ENCODE measurements at places on chromosomes 16 and 17.

DNA sequence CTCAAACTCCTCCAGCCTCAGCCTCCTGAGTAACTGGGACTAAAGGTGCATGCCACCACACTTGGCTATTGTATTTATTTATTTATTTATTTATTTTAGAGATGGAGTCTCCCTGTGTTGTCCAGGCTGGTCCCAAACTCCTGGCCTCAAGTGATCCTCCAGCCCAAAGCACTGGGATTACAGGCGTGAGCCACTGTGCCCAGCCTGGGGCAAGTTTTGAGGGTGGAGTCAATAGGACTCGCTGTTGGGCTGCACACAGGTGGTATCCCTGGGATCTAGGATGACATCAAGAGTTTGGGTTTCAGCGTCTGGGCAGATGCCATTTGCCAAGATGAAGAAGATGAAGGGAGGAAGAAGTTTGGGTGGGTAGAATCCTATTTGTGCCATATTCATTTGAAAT lies 213.9 kb downstream of the GSG1L start:
- DNase-seq = no peak

GRCh38 chr17:78891406-78892061 lies 11.5 kb downstream of the CEP295NL start:
- DNase-seq = no peak

- no peak for DNase-seq
These were observed 119.8 kb downstream of the HIC1 start for GRCh38 chr17:2174468-2175293.

DNA sequence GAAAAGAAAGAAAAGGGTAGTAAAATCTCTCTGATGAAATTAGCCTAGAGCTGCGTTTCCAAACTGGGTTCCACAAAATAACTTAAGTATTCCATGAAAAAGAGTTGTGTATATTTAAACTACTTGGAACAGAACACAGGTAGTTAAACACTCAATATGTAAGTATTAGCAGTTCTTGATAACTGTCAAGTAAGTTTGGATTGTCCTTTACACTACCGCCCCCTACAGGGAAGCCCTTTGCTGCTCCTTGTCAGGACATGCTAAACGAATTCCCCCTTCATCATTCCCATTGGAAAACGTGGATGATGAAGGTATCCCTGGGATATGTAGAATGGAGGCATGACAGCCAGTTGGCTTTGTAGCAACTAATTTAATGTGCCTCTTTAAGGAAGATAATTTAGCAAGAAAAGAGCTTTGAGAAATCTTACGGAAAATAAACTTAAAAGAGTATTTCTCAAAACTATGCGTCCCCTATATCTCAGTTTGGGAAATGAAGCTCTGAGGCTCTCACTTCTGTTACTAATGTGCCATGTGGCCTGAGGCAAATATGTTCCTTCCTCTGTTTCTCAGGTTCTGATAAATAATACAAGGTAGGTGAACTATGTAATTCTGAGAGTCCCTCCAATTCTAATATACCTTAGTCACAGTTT lies 18.8 kb downstream of the NCBP3 start:
- peak; percentile 22 for DNase-seq

GRCh38 chr17:78990349-78991016 lies 10.8 kb upstream of the LGALS3BP start:
- DNase-seq = no peak

DNA sequence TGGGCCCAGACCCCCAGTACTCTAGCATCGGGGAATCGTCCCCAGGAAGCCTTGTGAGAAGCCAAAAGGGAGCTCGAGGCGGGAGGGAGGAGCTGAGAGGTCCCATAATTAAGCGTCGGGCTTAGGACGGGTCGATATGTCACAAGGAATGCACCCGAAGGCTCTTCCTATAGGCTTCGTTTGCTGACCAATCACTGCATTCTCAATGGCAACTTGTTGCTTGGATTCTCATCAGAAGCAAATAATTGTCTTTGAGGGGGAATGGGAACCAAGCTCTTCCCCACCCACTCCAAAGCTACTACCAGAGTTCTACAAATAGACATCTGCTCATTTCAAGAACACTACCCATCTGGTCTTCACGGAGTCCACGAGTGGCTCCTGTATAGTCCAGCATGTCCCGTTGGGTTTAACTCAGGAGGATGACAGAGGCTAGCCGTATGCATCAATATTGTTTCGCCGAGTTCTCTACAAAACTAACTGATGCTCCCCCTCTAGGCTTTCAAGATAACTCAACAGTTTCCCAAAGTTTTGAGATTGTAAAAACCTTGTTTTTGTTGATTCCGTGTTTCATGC lies 628 bp upstream of the BLMH start:
- DNase-seq = no peak

DNA sequence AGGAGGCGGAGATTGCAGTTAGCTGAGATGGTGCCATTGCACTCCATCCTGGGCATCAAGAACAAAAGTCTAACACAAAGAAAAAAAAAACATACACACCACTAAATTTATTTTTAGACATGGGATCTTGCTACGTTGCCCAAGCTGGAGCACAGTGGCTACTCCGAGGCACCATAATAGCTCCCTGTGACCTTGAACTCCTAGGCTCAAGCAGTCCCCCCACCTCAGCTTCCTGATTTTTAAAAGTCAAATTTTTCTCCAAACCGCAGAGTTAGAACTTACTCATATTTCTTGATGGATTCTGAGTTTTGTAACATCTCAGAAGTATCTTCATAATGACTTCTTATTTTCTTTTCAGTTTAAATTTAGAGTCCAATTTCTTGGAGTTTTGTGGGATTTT lies 3.4 kb downstream of the CMTM4 start:
- DNase-seq = no peak

DNA sequence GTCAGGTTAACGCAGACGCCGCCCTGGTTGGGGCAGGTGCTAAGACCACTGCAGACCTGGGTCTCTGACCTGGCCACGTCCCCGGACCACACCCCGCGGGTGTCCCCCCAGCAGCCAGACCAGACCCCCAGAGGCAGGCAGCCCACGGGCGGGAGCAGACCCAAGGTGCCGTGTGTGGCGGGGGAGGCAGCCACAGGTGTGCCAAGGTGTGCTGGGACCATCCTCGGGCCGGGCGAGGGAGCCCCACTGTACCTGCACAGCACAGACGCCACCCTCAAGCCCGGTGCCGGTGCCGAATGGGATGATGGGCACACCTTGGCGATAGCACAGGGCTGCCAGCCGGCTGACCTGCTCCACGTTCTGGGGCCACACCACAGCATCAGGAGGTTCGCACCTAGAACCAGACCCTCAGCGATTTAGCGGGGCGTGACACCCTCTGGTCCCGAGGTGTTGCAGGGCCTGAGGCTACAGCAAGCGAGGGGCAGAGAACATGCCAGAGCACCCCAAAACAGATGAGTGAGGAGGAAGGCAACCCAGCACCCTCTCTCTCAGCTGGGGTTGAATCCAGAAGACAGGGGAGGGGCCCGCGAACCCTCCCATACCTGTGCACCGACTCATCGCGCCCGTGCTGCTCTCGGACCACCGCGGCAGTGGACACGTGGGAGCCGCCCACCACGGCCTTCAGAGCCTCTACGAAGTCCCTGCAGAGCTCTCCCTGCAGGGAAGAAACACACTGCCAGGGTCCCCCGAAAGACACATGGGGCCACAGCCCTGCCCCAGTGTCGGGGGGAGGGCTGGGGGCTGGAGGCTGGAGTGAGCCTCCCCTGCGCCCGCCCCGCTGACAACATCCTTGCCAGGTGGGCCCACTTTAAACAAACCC lies 1.4 kb downstream of the LDHD start:
- DNase-seq = no peak

DNA sequence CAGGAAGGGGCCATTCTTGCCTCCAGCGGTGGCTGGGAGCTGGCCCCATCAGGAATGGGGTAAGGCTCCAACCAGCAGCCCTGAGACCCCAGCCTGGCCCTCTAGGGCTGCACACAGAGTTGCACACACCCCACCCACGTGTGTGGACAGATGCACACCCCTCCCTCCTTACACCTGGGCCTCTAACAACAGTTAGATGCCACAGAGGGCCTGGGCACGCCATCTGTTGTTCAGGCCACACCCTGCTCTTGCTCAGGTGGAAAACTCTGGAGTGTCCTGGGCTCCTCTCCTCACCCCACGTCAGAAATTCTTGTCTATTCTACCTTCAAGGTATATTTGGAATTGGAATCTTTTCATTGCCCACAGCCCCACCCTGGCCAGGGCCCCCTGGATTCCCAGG lies 13.3 kb upstream of the RAI1 start:
- DNase-seq = no peak

DNA sequence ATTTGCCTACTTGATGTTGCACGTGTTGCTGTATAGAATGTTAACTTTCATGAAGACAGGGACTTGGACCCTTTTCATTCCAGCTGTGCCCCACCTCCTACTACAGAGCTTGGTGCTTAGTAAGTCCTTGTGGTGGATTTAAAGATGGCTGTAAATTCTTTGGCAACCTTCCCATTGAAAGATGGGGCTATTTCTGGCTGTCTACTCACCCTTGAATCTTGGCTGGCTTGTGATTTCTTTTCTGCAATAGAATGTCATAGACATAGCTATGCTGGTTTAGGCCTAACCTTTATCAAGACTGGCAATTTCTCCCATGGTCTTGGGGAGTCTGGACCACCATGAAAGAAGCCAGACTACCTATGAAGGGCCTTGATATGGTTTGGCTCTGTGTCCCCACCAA lies 59.0 kb downstream of the ACSM2A start:
- no peak for DNase-seq

GRCh38 chr16:85629326-85629725 lies 16.2 kb downstream of the GSE1 start:
- DNase-seq = no peak

GRCh38 chr17:48071654-48072053 lies 23.5 kb downstream of the NFE2L1 start:
- DNase-seq = no peak

Data from nucleus accumbens (tissue), 56 donors.